ENCODE measurements at places on chromosomes 12 and 14.

- DNase-seq: no peak
Observed at GRCh38 chr14:89418452-89418851, 1.4 kb upstream of the FOXN3 start.

- no peak for DNase-seq
Observed at GRCh38 chr12:92601176-92601575, 101.6 kb upstream of the PLEKHG7 start.

DNA sequence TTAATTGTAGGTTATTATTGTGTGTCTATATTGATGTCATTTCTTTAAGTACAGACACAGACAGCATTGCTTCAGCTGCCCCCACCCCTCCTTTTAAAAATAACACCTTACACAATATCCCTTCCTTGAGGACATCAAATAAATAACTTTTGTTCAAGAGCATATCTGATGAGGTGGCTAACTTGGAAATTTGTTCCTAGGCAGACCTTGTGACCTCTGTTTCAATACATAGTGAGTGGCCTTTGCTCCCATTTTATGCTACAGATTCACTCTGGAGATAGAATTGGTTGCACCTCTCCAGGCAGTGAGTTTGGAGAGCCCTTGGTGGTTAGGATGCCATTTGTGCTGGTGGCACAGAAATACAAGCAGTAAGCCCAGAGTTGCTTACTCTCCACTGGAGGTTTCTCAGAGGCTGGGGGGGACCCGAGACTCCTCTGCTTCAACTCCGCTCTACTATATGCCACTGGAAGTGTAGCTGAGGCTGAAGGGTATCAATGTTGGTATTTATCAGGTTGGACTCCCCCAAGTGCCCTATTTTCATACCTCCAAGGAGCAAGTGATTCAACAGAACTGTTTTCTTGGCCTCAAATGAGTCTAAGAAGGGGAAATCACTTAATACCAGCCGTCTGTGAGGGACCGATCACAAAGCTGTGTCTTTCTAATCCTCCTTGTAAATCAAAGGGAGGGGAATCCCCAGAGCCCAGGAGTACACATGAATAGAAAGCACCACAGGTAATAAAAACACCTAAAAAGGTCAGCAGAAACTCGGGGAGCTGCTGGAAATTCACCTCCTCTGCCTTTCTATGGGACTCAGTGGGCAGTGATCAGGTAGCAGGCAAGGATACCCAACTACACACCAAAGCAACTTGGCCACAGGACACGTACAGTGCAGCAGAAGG, 463.1 kb downstream of the RAD51B start:
- DNase-seq: no peak

- DNase-seq: peak; percentile 25
Observed at GRCh38 chr14:89058697-89059096, 234.2 kb downstream of the TTC8 start.

DNA sequence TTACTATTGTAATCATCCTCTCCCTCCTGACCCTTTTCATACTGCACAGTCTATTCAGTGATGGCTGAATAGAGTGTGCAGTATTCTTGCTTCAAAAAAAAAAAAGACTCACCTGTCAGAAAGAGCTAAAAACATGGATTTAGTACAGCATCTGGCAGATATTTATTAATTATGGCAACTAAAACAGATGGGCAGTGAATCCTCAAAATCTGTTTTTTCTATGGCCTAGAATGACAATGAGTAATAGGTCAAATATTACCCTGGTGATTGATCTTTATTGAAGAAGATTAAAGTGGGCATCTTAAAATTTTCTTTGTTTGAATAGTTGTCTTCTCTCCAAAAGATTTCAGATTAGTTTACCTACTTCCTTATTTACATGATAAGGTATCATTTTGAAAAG, 543.6 kb downstream of the FOXG1 start:
- no peak for DNase-seq

GRCh38 chr12:130849561-130850417, 10.7 kb upstream of the STX2 start:
- no peak for DNase-seq

GRCh38 chr12:57223191-57224165, 6.0 kb upstream of the SHMT2 start:
- no peak for DNase-seq

DNA sequence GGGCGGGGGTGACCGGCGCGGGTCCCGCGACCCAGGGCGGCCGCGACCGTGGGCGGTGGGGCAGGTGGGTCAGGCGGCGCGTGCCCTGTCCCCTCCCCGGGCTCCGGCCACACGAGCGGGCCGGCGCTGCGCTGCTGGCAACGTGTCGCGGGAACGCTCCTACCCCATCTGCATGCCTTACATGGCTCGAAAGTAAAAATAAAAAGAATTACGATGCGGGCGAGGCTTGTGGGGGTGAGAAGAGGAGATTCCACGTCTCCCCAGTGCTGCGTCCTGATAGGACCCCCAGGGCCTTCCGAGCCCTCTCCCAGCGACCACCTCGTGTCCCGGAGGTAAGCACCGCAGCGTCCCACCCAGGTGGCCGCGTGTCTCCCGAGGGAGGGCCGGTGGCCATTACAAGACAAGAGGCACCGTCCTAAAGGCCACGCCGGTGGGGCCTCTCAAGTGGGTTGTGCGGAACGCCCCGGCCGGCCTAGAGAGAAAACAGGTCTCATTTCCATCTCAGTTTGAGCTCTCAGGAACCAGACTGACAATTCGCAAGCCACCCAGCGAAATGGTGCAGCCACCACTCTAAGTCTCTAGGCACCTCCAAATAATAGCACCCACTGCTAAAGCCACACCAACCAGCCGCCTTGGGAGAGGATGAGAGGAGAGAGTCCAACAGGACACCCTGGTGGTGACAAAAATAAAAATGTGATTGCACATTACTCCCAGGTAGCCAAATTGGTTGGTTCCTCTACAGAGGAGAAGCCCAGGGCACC, 612 bp upstream of the FOXN3 start:
- DNase-seq: peak; percentile 70

GRCh38 chr14:71693381-71693780, 238.8 kb upstream of the RGS6 start:
- no peak for DNase-seq

- peak; percentile 16 for DNase-seq
Observed at GRCh38 chr14:35202195-35202594, 79.8 kb downstream of the PRORP start.

DNA sequence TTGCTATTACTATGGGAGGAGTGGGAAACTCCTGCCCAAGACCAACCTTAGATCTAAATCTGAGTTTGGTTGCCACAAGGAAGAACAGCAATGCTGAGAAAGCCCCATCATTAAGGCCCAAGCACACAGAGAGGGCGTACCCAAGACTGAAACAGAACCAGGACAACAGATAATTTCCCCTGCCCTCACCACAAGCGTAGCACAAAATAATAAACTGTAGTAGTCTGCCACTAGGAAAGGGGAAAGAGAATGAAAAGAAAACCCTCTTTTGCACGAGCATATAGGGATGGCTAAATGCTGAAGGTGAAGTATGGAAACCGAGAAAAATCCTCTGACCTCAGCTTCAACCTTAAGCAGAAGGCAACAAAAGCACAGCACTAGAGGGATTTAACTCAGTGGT, 76.5 kb upstream of the DHRS4 start:
- no peak for DNase-seq

- DNase-seq: no peak
Observed at GRCh38 chr14:97346675-97347074, 549.5 kb downstream of the VRK1 start.

GRCh38 chr12:125013816-125014442, 20.5 kb downstream of the BRI3BP start:
- DNase-seq: no peak

GRCh38 chr12:65754744-65755595, 69.3 kb upstream of the HMGA2 start:
- no peak for DNase-seq

DNA sequence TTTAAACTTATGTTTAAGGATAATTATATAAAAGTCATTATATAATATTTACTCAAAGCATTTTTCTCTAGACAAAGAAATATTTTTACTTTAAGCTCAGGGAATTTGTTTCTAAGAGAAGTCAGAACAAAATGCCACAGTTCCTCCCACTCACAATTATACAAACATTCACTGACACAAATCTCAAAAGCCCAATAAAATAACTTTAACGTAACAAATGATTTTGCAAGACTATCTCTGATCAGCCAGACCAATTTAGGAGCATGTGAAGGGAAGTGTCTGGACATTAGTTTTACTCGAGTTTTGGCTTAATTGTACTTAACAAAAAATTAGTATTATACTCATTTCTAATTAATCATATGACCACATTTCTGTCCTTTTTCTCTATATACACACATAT, 41.2 kb downstream of the COCH start:
- DNase-seq: no peak

DNA sequence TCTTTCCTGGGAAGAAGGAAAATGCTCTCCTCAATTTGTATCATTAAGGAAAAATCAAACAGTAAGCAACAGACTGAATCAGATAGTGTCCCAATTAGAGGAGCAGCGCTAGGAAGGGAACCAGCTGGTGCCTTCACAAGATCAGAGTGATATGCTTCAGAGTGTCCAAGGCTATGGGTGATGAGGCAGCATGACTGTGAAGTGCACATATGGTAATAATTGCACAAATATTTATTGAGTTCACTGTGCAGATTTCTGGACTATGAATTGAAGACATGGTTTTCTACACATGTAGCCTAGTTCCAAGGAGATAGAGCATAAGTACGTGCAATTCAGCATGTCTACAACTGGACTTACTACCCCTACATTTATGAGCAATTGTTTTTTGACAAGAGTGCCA, 78.8 kb upstream of the EVL start:
- DNase-seq: no peak

GRCh38 chr12:10214136-10214894, 1.6 kb downstream of the GABARAPL1 start:
- DNase-seq: peak; percentile 21

DNA sequence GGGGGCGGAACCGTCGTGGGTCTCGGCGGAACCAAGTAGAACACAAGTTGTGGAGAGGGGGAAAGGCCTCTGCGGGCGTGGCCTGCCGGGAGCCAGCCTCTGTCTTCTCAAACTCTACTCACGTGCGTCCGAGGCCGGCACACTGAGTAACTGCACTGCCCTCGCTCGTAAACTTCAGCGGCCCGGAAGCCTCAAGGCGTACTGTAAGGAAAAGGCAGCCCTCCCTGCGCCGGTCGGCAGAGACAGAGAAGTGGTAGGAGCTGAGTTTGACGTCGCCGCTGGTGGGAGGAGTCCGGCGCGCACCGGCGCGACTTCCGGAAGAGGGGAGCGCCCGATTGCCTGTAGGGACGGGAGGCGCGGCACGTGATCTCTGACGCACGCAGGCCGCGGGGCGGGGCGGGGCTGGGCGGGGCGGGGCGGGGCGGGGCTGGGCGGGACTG, at the start of gene FBXO33:
FBXO33 (minus strand) TSS at position 255 of the 440 bp plus-strand sequence. CDS start 271 bp downstream, outside the sequence.
- DNase-seq: peak; percentile 97

DNA sequence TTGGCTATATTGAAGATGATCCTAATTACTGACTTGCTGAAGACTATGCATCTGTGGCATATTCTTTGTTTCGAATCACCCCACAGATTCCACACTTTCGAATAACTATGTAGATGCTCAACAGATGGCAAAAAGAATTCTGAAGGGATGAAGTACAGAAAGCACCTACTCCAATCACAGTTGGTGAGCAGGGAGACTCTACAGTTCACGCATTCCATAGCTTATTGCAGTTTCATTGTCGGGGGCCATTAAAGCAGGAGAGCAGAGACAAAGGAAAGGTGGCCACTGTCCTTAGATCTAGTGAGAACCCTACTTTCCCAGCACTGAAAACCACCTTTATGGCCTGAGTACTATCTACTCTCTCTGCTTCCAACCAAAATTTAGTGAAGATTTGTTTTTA, 191.9 kb downstream of the STXBP6 start:
- DNase-seq: no peak

Data from suppressor macrophage (primary cell).